ENCODE measurements at places on chromosomes 12 and 14. TPM values are rescaled to one million over a fixed set of nuclear protein-coding genes. Genes with fewer than 3 reads are reported as not detected.

The CFAP251 gene
- total RNA-seq = 2.6 TPM

The IFNG-AS1 gene
- total RNA-seq = not detected

The UBE3B gene
- 53.6 TPM for total RNA-seq

The SDSL gene
- 0.81 TPM for total RNA-seq

The CD9 gene
- 99.1 TPM for total RNA-seq

The TUBA1A gene
- 443 TPM for total RNA-seq

All from cardiac atrium fibroblast (primary cell).